ENCODE measurements at places on chromosomes 3 and 15. TPM values are rescaled to one million over a fixed set of nuclear protein-coding genes. Genes with fewer than 3 reads are reported as not detected.

SLC51A gene
- total RNA-seq: not detected

WNT5A gene
- 141 TPM for total RNA-seq

TNFAIP8L3 gene
- total RNA-seq: 3.0 TPM

AP3B2 gene
- 1.4 TPM for total RNA-seq

ALS2CL gene
- total RNA-seq: 4.9 TPM

DAZL gene
- total RNA-seq: not detected
